ENCODE measurements at places on chromosomes 16 and 17. TPM values are rescaled to one million over a fixed set of nuclear protein-coding genes. Genes with fewer than 3 reads are reported as not detected.

DNA sequence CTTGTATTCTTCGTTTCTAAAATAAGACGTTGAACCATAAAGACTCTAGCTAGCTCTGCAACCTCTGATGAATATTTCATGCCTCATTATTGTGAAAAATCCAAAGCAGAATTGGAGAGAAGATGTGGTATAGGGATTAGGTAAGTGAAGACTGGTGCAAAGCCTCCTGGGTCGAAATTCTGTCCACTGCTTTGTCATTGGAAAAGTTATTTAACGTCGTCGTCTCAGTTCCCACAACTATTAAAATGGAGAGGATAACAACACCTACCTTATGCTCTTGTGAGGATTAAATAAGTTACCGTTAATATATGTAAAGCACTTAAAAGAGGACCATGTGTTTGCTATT, 1.4 kb upstream of the PRPSAP2 start:
- peak; percentile 16 for DNase-seq

DNA sequence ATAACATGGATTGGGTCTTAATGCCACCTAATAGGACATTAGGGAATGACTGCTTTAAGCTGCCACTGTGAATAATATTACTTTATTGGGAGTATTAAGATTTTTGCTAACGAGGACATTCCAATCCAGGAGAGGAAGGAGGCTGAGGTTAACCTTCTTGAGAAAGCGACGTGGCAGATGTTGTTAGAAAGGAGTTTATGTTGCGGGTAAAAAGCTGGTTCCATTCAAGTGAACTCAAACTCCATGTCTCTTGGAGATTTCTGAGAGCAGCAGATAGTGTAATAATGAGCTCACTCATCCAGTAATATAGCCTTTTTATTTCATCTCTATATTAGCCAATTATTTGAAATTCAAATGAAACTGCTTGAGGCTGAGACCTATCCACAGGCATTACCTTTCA, 75.5 kb downstream of the KNOP1 start:
- DNase-seq: no peak

GRCh38 chr16:968620-969019, 2.2 kb downstream of the LMF1 start:
- DNase-seq: no peak

GRCh38 chr17:74172700-74173099, 30.8 kb upstream of the RPL38 start:
- no peak for DNase-seq

GRCh38 chr17:47776330-47777197, 43.5 kb downstream of the TBX21 start:
- no peak for DNase-seq

GRCh38 chr17:79668344-79669250, 57.7 kb upstream of the RBFOX3 start:
- DNase-seq: no peak

- no peak for DNase-seq
Observed at GRCh38 chr17:58338454-58338840, 9.9 kb upstream of the TSPOAP1 start.

- no peak for DNase-seq
Observed at GRCh38 chr17:39639566-39640458, 2.9 kb downstream of the STARD3 start.

GRCh38 chr17:82449883-82450356, 632 bp downstream of the CYBC1 start:
- no peak for DNase-seq

DNA sequence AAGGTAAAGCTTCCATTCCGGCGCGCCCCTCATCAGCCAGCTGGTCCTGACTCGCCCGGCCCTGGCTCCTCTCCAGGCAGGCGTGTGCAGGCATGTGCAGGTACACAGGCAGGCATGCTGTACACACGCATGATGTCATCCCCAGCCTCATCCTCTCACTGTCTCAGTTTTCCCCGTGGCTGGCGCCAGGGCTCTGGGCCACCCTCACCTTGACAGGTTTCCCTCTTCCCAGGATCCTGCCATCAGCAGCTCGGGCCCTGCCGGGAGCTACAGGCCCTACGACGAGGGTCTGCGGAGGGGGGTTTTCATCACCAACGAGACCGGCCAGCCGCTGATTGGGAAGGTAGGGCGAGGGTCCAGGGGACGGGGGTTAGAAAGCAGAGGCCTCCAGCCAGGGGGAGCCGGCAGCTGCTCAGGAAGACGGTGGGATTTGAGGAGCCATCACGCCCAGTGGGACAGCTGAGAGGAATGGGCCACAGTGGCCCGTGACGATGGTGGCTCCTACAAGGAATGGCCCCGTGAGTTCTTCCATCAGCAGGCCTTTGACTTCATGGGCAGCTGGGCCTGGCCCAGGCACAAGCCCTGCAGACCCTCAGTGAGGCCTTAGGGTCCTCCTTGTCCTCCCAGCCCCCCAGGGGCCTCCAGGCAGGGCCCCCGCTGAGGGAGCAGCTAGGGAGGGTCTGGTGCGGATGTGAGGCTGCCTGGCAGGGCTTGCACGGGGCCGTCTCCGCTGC, 8.5 kb downstream of the GAA start:
- no peak for DNase-seq

- DNase-seq: no peak
Observed at GRCh38 chr16:56936491-56936890, 4.5 kb downstream of the HERPUD1 start.

SCNN1B gene
- 0.53 TPM for polyA plus RNA-seq

KRTAP1-5 gene
- not detected for polyA plus RNA-seq

NOD2 gene
- 0.54 TPM for polyA plus RNA-seq

HERPUD1 gene
- 241 TPM for polyA plus RNA-seq

HSDL1 gene
- 51.1 TPM for polyA plus RNA-seq

MPV17L gene
- polyA plus RNA-seq: 10.4 TPM

MYO1C gene
- 76.0 TPM for polyA plus RNA-seq

HID1 gene
- polyA plus RNA-seq: 5.4 TPM
